ENCODE measurements at places on chromosomes 3 and 15. TPM values are rescaled to one million over a fixed set of nuclear protein-coding genes. Genes with fewer than 3 reads are reported as not detected.

GRCh38 chr3:133868758-133869475 lies 26.8 kb downstream of the RAB6B start:
- DNase-seq = no peak

GRCh38 chr15:79678032-79678701 lies 218.6 kb downstream of the MTHFS start:
- DNase-seq = no peak

GRCh38 chr15:69305204-69305931 lies 6.7 kb downstream of the PAQR5 start:
- DNase-seq = no peak

DNA sequence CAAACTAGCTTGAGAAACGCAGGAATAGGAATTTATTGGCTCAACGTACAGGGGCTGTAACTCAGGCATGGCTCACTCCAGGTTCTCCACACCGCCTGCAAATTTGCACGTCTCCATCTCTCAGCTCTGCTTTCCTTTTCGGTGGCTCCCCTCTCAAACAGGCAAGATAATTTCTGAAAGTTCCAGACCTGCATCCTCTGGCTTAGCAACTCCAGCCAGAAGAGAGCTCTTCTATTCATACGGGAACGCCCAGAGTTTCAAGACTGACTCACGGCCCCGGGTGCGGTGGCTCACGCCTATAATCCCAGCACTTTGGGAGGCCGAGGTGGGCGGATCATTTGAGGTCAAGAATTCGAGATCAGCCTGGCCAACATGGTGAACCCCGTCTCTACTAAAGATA lies 139.7 kb upstream of the BNIP2 start:
- no peak for DNase-seq

DNA sequence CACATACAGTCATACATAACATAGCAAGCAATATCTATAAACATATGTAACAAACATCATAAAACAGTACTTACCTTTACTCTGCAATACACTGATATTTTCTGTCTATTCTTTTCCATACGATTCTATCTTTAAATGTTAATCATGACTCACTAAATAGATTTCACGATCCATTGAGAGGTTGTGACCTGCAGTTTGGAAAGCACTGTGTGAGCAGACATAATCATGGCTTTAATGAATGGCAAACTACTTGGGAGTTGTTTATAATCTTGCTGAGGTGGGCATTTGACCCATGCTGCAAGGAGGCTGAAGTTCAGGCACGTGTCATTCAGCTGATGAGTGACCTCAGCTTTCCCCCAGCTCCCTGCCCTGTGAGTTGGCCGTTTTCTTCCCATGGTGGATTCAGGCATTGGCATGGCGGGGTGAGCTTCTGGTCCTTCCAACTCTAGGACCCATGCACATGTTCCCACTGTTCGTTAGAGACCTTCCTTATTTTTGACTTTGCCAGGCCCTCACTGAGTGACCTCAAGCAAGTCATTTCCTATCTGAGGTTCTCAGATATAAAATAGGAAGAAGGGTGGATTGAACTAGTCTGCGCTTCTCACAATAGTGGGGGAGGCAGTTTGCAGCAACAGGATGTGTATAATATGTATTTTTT lies 41.7 kb downstream of the PAQR5 start:
- no peak for DNase-seq

- no peak for DNase-seq
These were observed 271.4 kb upstream of the PPP2R3A start for GRCh38 chr3:135694142-135694541.

DNA sequence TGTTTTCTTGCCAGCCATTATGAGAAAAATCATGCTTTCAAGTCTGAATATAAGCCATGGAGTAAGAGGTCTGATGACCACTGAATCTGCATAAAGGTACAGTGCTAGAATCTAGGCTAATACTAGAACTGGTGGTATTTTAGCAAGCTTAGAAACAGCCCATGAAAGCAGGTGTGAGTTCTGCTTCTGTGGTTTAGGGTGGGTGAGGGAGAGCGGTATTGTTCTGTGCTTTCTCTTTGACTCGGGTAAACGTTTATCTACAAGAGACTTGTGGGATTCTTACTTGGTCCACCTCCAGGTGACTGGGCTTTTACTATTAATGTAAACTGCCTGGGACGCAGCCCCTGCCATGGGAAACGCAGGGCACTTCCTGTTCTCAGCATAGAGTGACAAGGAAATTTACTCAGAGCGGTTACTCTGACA lies 55.2 kb downstream of the PGPEP1L start:
- DNase-seq = peak; percentile 35

DNA sequence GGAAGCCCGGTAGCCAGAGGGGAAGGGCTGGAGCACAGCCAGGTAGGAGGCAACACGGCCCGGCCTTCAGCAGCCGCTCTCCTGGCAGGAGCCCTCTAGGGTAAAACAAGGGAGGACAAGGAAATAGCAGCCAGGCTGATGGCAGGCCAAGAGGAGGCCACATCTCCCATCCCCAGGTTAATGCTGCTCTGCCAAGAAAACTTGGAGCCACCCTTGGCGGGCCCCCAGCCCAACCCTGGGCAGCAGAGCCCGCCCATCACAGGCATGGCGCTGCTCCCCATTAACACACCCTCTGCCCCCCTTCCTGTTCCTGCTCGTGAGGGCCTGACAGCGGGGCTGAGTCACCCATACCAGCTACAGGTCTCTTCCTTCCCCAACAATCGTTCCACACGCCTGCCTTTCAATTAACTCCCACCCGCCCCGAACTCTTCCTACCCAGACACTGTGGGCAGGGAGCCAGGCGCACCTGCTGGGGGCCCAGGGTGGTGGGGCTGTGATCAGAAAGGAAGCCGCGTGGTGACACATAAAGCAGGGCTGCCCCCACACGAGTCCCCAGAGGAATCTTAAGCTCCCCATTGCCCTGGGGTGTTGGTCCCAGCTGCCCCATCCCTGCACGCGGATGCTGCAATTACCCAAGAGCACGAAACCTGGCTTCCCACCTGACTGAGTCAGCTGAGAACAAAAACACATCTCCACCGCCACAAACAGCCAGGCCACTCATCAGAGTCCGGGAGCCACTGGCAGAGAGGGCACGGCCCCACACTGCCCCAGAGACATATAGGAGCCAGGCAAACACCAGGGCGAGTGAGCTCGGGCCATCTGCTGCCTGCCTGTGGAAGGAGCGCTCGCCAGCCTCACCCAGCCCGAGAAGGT lies at the start of gene C15orf62:
Gene C15orf62, plus strand, starts transcription at position 707 of the 873 bp plus-strand sequence. CDS start 516 bp downstream, outside the sequence.
- DNase-seq = peak; percentile 64

The IQCF5 gene
- total RNA-seq = not detected

The ISLR gene
- total RNA-seq = 0.12 TPM

The AGBL1 gene
- 0.14 TPM for total RNA-seq

Measured in activated T-cell treated with anti-CD3 and anti-CD28 coated beads, Interleukin-2, amount 50 U/mL, for 72 hours (primary cell).